ENCODE measurements at places on chromosomes 1 and 21.
A peak's percentile ranks its signal among the peaks of the same experiment; 100 is the strongest.

- DNase-seq, result no peak
These were observed 2.7 kb upstream of the ADSS2 start for GRCh38 chr1:244454412-244454811.

GRCh38 chr21:43211072-43211759 lies 42.4 kb downstream of the CRYAA start:
- DNase-seq, result peak; percentile 39

- no peak for DNase-seq
These were observed 6.5 kb upstream of the MATN1 start for GRCh38 chr1:30729901-30730300.

- DNase-seq, result no peak
These were observed 40.4 kb upstream of the KCNH1 start for GRCh38 chr1:211174375-211174774.

- no peak for DNase-seq
These were observed 51.7 kb downstream of the COL24A1 start for GRCh38 chr1:86104606-86105532.

- DNase-seq, result no peak
These were observed 69.3 kb downstream of the RPS6KA1 start for GRCh38 chr1:26598890-26599289.

DNA sequence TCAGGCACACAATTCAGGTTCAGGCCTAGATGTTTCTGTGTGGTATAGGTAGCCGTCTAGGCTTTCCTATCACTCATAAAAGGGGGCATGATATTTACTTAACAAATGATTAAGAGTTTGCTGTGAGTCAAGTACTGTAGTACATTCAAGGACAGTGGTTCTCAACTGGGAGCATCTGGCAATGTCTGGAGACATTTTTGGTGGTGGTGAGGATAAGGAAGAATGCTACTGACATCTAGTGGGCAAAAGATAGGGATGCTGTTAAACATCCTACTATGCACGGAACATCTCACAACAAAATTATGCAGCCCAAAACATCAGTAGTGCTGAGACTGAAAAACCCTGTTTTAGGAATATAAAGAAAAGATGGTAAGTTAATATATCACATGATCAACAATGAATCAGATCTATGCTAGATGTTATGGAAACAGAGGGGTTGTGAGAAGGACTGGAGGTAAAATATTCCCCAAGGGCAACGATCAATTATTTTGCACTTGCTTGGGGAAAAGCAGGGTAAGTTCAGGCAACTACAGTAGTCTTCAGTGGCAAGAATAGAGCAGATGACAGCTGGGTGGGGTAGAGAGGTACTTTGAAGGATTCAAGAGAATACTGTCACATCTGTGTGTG lies 4.9 kb downstream of the DNTTIP2 start:
- no peak for DNase-seq

DNA sequence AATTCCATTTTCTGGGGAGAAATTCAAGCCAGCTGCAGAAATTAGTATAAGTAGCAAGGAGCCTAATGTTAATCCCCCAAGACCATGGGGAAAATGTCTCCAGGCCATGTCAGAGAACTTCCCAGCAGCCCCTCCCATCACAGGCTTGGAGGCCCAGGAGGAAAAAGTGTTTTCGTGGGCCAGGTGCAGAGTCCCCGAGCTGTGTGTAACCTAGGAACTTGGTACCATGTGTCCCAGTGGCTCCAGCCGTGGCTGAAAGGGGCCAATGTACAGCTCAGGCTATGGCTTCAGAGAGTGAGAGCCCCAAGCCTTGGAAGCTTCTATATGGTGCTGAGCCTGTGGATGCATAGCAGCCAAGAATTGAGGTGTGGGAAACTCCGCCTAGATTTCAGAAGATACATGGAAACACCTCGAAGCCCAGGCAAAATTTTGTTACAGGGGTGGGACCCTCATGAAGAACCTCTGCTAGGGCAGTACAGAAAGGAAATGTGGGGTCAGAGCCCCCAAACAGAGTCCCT lies 286.3 kb downstream of the MATN1 start:
- DNase-seq, result no peak

- DNase-seq, result no peak
These were observed 48.0 kb upstream of the BCL9 start for GRCh38 chr1:147493349-147493748.

DNA sequence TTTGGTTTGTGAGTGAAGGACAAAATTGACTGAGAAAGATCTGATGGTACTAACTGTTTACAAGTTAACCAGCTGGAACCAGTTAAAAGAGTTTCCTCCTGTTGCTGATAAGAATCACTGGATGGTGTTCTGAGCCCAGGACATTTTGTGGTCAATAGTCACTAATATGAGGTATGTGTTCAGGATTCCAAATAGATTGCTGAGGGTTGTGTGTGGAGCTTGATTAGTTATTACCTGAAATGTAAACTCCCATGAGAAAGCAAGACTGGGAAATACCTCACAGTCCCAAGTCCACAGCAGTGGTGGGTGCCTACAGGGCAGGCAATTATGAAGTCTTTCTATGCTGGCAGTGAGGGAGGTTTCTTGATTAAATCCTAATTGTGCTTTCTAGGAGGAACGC lies 164.6 kb downstream of the DNM3 start:
- DNase-seq, result no peak

DNA sequence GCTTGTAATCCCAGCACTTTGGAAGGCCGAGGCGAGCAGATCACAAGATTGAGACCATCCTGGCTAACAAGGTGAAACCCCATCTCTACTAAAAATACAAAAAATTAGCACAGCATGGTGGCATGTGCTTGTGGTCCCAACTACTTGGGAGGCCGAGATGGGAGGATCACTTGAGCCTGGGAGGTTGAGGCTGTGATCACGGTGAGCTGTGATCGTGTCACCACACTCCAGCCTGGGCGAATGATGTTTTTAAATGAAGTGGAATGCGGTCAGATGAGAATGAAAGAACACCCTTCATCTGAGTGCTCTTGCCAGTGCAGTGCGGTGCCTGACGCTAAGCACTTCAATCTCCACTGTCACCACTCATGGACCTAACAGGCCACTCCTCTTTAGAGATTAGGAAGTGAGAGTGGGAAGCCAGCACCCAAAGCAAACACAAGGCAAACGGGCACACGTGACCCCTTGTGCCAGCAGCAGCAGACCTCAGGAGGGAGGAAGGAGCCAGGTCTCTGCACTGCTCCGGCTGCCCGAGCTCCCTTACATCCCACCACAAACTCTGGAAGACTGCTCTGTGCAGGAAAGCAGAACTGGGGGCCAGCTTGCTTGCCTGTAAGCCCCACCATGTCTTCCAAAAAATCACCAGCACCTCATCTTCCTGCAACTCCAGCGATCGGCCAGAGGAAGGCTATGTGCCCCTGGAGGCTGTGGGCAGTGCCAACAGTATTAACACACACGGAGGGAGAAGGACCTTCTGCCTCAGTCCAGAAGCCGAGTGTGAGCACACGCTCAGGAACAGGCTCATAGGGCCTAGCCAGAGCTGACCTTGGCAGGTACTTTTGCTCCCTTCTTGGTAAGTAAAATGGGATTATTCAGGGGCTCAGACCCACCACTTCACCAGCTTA lies 9.7 kb downstream of the CTNNBIP1 start:
- DNase-seq, result no peak

- no peak for DNase-seq
These were observed 824.7 kb downstream of the USP25 start for GRCh38 chr21:16554503-16554902.

GRCh38 chr1:200873671-200874397 lies 1.1 kb downstream of the GPR25 start:
- DNase-seq, result no peak

GRCh38 chr1:97094247-97094972 lies 372.8 kb downstream of the PTBP2 start:
- no peak for DNase-seq

DNA sequence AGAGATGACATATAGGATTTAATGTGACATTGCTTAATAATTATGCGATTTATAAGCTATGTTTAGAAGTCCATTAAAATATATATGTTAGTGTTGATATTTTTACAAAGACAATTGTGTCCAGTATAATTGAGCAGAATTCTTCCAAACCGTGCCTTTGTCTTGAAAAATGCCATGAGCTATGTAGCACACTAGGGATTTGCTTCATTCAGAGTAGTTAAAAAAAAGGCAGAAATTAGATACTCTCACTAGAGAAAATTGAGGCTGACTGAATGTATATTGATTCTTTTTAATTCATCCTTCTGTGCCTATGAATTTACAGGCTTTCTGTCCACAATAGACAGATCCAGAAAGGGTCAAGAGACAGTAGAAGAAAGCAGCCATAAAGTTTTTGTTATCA lies 429.0 kb downstream of the NEGR1 start:
- no peak for DNase-seq

DNA sequence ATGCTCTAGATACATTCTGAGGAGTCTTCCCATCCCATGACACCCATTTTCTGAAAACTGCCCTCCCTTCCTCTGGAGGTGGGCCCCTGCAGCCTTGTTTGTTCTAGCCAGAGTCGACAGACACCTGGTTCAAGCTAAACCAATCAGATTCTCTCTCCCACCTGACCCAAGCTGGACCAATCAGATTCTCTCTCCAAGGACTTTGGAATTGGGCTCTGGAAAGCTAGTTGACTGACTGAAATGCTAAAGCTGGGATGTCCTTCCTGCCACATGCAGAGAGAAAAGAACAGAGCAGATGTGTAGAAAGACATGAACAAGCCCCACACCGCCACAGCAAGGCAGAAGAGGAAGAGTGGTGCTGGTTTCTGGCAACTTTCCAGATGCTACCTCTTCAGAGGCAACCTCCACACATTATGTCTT lies 24.6 kb downstream of the ASAP3 start:
- DNase-seq, result no peak

GRCh38 chr21:32949701-32950100 lies 76.0 kb upstream of the OLIG2 start:
- no peak for DNase-seq

- DNase-seq, result no peak
These were observed 211.0 kb upstream of the DMRTA2 start for GRCh38 chr1:50634251-50634650.

DNA sequence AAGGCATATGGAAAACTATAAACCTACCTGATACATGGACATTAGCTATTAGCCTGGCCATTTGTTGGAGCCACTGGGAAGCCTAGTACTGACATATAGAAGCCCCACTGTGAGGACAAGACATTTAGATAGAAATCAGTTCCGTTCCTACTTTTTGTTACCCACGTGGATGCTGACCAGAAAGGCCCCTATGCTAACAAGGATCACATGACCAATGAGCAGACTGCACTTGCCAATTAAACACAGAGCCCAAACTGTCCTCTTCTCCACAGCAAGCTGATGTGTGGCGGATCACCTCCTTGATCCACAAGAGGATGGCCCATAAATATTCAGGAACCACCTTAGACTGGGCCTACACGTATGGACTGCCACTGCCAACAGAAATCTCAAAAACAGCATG lies 11.2 kb upstream of the OR6K3 start:
- DNase-seq, result no peak

DNA sequence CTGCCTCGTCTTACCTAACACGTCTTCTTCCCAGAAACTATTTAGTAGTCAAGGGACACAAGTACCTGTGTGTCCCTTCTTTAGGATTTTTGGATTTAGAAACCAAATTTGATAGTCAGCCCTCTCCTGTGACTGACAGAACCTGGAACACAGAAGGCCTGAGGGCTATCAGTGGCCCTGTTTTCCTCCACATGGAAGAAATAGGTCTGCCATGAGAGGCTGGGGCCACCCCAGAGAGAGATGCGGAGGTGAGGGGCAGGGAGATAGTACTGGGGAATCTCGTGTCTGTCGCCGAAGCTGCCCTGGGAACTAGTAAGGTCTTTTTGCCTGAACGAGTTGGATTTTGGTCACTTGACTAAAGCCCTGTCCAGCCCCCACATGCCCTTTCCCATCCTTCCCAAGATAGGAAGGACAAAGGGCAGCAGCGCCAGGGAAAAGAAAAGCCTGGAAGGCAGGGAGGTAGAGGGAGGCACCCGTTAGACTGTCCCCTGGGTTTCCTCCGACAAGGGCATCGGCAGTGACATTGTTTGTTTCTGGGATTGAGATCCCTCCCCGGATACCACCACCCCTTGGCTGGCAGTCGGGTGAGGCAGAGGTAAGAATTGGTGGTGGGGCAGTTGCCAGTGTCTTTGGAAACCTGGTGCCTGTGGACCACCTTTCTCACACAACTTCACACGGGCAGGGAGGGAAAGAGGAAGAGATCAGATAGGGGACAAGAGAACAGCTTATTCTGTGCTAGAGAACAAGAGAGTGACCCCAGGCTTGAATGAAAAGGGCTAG lies 19.8 kb downstream of the SMIM12 start:
- no peak for DNase-seq

DNA sequence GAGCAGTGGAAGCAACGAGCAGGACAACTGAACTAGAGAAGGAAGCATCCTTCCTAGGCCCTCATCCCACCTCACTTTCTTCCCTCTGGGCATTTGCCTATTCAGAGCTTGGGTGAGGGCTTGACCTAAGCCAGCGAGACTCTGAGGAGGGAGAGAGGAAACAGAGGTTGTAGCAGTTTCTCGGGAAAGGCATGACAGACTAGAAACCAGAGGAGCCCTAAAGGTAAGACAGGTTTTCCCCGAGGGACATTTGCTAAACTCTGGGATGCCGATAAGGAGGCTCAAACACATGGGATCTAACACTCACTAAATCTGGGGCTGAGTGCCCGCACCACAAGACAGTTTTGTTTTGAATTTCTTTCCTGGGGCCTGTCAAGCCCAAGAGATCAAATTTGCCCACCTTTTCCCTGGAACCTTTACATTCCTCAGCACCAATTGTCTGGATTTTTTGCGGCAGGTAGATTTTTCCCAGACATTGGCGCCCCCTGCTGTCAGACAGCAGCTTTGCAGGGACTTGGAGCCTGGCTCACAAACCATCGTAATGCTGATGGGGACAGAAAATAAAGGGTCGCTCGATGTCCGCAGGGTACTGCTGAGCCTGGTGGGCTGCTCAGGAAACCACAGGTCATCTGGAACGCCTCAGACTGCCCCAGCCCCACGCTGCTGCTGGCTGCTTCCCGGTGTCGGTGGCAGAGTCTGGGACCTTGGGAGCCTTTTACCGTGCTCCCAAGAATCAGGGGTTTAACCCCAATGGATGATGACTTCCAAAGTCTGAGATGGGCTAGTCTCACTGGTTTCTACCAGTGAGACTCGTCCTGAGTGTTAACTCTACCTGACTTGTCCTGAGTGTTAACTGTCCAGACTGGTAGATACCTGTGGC lies 23.4 kb upstream of the TSPAN2 start:
- peak; percentile 50 for DNase-seq

- no peak for DNase-seq
These were observed 4.8 kb upstream of the PTTG1IP start for GRCh38 chr21:44878053-44878982.

- DNase-seq, result no peak
These were observed at the start of gene CLDN14 for GRCh38 chr21:36479415-36480402. CLDN14 (minus strand) TSS chr21:36480122; CDS start chr21:36461695, 18,427 bp downstream.
